ENCODE measurements at places on chromosomes 3 and 15. TPM values are rescaled to one million over a fixed set of nuclear protein-coding genes. Genes with fewer than 3 reads are reported as not detected.

DNA sequence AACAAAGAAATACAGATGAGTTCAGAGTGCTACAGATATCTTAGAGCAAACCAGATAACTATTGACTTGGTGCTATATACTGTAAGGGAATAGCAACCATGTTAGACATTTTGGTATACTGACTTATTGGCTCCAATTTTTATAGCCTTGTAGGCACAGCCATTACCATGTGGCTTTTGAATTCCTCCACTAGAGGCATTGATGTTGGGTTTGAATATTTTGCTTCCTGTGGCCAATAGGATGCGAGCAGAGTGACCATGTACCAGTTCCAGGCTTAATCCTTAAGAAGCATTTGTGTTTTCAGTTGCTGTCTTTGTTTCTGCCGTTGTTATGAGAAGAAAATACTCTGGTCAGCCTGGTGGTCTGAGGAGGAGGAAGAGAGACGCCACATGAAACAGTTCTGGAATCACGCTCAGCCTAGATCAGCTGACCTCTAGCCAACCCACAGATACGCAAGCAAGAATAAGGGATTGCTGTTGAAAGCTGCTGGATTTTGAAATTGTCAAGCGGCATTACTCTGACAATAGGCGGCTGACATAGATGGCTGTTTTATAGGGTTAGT is 109.4 kb upstream of the TNIK start:
- peak; percentile 8 for DNase-seq

DNA sequence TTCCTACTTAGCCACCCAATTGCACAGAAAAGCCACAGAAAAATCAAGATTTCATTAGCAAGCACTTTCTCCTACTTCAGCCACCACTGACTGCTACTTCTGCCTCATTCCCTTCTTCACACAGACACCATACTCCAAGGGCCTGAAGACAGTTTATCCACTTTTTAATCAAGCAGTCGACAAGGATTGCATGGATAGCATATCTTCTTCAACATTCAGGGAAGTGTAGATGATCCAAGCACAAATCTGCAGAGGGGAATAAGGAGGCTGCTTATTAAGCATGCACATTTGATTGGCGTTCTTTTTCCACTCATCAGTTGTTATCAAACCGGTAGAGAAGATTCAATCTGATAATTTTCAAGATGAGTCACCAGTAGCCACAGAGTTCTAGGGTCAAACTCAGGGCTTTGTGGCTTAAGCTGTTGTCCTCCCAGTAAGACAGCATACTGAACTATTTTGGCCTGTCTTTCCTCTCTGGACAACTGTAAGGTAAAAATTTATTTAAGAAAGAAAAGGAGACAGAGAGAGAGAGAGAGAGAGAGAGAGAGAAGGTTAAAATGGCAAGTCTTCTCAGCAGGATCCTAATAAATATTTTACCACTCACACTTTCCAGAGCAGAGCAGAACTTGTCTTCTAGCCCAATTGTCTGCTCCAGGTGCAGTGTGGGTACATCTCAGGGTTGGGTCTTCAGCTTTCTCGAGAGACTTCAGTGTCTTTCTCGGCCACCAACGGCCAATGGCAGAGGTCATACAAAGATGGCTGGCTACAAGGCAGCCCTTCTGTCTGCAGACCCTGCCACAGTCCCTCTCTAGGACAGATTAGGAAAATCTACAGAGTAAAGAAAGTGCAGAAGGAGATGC is 80.6 kb upstream of the BHLHE40 start:
- DNase-seq: peak; percentile 64

DNA sequence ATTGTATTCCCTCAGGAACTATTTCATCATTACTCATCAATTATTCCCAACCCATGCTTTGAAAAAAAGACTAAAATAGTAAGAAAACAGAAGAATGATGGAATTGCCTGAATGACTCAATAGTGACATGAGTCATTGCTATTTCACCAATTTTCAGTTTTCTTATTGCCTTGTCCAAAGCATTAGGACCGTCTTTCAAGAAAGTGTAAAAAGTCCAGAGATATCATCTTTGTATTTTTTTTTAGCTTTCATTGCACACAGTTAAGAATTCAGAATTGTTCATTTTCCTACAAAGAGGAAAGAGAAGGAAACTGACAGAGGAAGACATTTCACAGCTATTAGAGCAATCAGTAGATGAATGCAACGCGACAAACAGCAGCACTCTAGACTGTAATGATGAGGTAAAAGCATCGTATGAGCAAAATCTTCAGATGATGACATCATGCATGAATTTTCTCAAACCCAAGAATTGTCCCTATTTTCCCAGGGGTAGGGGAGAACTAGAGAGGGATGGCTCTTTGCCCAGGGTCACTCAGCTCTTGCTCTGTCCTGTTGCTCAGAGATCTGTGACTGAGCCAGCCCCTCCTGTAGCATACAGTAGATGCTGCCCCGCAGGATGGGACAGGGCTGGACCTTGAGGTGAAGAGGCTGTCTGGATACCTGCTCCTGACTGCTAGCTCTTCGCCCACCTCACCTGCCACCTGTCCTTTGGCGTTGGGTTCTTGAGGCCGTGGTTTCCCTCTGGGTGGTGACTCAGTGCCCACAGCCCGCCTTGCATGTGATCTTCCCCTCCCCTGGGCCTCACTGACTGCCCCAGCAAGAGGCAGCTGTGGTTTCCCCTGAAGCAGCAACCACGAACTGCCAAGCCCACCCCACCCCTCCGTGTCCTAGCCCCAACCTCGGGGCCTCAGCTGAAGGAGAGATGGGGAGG is 84.8 kb downstream of the PPCDC start:
- DNase-seq: peak; percentile 91

DNA sequence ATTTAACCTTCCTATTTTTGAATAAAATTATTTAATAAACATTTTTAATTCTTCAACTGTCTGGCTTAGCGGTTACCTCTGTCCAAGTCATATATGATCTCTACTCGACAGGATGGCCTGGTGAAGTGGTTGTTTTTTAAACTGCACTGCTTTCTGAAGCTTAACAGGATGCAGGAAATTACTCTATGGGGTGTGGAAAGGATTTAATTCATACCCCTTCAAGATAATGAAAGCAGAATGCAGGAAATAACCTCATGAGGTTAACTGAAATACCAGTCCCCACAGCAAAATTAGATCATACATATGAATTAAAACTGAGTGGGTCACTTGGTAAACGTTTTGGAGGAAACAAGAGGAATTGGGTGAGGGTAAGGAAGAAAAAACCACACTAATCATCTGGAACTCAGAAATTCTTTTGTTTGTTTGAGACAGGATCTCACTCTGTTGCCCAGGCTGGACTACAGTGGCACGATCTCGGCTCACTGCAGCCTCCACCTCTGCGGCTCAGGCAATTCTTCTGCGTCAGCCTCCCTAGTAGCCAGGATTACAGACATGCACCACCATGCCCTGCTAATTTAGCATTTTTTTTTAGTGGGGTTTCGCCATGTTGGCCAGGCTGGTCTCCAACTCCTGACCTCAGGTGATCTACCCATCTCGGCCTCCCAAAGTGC is 50.1 kb downstream of the LYSMD4 start:
- no peak for DNase-seq

DNA sequence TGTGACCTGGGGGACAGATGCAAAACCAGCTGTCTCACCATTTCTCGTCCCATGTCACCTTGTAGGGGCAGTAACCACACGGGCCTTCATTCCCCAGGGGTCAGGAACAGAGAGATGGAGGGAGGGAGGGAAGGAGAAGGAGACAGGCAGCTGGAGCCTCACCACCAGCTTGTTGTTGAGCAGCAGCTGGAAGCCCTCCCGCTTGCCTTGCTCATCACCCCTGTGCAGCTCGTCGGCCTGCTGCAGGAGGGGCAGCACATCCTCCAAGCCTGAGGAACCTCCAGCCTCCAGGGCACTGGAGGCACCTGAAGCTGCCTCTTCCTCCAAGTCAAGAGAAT is 10.3 kb downstream of the RMDN3 start:
- peak; percentile 55 for DNase-seq

DNA sequence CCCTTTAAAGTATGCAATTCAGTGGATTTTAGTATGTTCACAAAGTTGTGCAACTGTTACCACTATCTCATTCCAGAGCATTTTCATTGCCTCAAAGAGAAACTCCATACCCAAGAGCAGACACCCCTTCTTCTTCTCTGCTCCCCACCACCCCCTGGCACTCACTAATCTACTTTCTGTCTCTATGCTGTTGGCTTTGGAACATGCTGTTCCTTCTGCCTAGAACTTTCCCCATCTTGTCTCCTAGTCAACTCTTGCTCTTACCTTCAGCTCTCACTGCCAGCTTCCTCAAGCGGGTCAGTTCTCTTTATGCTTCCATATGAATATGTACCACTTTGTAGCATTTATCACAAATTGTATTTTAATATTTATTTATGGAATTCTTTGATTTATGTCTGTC is 50.1 kb downstream of the TYRO3 start:
- no peak for DNase-seq

GRCh38 chr15:70250208-70251201 is 152.8 kb upstream of the TLE3 start:
- DNase-seq: no peak

DNA sequence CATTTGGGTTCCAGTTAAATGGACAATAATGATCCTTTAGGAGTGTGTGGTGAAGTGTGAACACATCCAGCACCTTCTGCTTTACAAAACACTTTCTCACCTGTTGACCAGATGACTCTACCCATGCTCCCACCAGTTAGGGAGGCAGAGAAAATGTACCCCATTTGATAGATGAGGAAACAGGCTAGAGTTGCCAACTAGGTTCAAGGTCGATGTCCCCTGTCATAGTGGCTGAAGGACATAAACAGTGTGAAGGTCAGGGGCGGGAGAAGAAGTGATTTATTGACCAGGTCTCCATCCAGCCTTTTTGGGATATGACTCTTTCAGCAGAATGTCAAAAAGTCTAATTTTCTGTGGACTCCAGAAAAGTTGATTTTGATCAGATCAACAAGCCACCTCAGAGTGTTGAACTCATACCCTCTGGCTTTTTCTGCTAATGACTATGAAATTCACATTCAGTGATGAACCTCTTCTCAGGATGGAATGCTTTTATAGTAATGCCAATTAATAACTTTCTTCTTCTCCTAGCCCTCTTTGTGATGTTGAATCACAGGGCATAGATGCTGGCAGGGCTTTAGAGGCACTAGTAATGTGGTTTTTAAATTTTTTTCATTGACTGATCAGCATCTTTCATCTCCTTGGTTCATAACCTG is 57.5 kb downstream of the CPN2 start:
- no peak for DNase-seq

DNA sequence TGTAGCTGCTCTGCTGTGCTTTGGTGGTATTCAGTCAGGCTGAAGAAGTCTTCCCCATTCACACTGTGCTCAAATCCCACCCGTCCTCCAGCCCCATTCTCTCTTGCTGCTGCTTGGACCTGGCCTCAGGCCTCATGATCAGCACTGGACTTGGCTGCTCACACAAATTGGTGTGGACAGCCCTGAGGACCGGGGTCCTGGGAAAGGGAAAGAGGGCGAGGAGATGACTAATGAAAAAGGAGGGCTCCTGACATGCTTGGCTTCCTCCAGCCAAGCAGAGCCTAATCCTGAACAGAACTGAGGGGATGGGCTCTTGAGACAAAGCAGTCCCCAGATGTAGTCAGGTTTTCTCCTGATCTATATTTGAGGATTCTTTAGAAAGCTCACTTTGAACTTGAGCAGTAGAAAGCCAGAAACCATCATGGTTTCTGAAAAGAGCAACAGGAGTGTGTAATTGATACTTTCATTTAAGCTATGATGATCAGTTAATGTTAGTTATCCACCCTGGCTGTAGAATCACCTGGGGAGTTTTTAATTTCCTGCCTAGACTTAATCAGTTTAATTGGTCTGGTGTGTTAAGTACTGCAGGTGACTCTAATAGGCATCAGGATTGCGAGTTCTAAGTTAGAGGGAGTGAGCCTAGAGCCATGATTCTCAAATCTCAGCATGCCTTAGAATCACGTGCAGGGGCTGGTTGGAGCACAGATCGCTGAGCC is 79.4 kb upstream of the THBS1 start:
- DNase-seq: no peak

ARGFX gene
- total RNA-seq: not detected

All from LHCN-M2 (cell line).